ENCODE measurements at places on chromosomes 2 and 18.

DNA sequence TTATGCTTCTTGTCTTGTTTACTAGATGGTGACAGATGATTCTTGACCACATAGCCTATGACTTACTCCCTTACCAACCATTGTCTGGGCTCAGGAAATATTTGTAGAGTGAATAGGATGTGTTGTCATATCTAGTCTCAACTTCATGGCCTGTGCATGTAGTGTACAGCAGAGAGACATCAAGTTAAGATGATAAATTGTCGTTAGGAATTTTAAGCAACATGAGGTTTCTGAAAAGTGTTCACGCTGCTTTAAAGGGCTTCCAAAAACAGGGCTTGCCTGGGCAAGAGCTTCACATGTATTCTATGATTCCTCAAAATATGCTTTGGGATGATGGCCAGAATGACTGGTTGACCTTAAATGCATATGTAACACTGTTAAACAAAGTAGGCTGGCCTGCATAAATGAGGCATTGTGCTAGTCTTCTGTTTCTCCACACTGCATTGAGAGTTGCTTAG is 424.0 kb downstream of the RND3 start:
- no peak for DNase-seq

DNA sequence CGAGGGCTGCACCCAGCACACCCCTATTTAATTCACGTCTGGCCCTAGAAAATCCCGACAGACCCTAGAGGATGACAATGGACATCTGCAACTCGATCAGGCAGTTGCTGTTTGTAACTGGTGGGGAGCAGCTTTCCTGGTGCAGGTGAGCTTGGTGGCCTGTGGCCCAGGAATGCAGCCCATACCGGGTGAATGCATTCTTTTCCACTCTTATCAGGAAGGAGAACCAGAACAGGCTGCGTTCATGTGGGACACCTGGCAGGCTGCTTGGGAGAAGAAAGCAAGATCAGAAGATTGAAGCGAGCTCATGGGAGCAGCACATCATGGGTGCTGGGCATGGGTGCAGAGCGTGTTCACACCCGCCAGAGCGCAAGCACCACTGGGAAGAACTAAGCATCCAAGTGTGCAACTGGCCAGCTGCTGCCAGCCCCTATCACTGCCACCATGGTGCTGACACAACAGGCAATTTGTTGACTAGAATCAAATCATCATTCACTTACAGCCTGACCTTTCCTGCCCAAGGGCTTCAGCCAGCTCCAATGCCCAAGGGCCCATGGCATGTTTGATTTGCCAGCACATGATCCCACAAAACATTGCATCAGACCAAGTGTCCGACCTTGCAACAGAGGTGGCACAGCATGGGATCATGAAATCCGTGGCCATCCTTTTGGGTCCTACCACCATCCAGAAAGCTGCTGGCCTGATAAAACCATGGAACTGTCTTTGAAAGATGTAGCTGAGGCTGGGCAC is 241.7 kb upstream of the ID2 start:
- DNase-seq: no peak

- DNase-seq: no peak
These were observed 33.2 kb downstream of the ZNF892 start for GRCh38 chr2:95240556-95240955.

- peak; percentile 94 for DNase-seq
These were observed 29.0 kb downstream of the KIF5C start for GRCh38 chr2:148903979-148904378.

GRCh38 chr2:138356178-138356577 is 145.4 kb upstream of the SPOPL start:
- DNase-seq: no peak

All from COR-L47 (cell line).